SJSA1 (cell line): ENCODE measurements at places on chromosomes 1 and 21. TPM values are rescaled to one million over a fixed set of nuclear protein-coding genes. Genes with fewer than 3 reads are reported as not detected.

DNA sequence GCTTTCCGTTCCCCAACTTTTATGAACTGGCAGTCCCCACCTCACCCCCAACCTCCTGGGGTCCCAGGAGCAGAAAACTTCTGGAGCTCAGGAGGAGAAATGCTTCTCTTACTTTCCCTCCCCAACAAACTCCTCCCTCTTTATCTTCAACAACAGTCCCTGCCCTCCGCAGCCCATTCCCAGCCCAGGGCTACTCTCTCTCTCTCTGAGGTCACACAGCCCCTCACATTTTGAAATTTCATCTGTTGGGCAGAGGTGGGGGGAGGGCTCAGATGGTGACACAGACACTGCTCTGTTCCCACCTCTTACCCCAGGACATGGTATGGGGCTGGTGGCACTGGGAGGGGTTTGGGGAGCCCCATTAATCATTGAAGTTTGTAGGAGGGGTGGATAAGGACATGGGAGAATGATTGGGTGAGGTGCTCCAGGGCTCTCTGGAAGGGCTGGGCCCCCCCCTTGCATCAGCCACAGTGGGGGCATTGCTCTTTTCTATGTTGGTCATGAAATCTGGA lies 6.0 kb downstream of the PIK3CD start:
- DNase-seq = no peak

GRCh38 chr1:82086739-82087138 lies 286.0 kb downstream of the ADGRL2 start:
- DNase-seq = no peak

DNA sequence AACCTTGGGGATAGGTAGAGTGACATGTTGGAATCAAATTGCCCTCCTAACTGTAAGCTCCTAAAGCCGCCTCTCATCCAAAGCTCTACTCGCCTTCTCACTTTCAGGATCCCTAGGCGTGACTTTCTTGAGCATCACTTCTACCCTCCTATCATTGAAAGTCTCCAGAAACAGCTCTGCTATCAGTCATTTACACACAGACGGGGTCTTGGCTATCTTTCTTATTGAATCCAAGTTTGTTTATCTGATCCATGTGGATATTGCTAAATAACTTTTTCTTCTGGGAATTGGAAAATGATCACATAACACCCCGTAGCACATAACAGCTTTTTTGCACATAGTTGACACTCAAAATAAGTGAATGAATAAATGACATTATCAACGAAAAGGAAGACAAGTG lies 216.4 kb upstream of the KIAA0040 start:
- DNase-seq = no peak

DNA sequence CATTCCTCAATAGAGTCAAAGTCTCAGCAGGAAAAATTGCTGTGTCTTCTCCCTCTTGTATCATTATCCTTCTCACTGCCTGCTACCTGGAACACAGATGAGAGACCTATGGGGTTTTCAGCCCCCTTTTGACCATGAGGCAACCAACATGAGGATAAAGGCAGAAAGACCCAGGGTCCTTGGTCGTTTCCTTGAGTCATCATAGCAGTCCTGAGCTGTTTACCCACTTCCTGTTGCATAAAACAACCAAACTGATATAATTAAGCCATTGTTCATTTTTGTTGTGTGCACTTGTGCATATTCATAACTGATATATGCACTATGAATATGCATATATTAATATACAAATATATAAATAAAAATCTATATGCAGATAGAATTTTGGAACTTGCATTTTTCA lies 188.3 kb upstream of the MAP1LC3C start:
- DNase-seq = no peak

The LAX1 gene
- 0.03 TPM in 1 of 2 replicates, not detected in the other for total RNA-seq
